ENCODE measurements at places on chromosomes 6 and 20. TPM values are rescaled to one million over a fixed set of nuclear protein-coding genes. Genes with fewer than 3 reads are reported as not detected.

TMEM151B gene
- total RNA-seq = not detected

CLIC5 gene
- total RNA-seq = 0.20 TPM

DNA sequence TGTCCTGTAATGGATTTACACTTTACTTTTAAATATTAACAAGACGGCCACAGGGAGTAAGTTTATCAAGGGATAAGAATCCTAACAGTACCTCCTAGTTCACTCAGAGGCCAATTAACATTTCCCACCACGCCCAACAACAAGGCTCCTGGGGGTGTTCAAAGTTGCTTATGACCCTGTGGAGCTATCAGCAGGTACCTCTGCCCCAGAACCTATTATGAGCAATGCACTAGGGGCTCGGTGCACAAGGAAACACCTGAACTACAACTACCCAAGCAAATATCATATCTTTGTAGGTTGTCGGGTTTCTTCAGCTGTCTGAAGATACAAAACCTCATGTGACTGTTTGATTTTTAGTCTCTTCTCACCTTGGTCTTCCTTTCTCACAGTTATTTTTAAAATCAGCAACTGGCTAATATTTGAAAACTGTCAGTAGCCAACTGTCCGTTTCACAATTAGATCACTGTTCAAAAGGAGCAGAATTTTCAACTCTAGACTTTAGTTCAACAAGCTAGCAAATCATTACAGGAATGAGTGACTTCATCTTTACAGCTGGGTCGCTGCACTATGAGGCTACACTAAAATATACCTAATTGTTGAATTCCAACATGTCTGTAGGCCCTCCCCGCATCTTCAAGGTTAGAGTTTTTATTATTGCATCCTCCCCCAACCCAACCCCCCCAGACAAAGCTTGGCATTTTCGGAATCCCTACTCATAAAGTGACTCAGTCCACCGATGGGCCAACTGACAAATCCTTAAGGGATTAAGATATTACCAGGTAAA, 38.1 kb downstream of the B4GALT5 start:
- no peak for DNase-seq

DNA sequence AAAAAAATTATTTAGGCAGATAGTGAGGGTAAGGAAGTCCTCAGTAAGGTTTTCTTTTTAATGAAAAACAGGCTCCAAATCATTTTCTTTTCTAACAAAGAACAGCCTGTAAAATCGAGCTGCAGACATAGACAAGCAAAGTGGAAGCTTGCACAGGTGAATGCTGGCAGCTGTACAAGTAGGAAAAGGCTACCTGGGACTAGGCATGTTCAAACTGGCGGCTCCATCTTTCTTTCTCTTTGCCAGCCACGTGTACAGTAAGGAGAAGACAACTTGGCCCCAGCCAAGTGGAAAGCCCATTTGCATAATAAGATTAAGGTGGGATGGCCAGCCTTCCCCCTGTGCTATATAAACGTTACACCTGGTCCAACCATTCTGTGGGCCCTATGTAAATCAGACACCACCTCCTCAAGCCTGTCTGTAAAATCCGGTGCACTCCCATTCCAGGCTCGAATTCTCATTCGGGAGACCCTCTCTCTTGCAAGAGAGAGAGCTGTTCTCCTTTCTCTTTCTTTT, 27.0 kb upstream of the SLC2A12 start:
- no peak for DNase-seq

KIAA1755 gene
- total RNA-seq = not detected

DNA sequence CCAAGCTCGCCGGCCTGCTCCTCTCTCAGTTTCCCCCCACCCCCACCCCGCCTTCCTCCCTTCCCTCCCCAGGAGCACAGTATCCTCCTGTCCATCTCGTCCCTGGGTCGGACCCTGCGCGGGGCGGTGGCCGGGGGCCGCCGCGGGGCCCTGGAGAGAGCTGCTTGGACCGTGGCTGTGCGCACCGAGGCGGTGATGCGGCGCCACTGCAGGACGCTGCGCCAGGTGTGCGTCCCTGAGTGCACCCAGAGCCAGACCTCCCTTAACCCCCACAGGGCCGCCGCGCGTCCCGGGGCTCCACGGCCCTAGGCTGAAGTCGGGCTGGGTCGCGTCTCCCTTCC, 2.2 kb downstream of the C20orf204 start:
- DNase-seq = peak; percentile 13

SALL4 gene
- 1.9 TPM for total RNA-seq

DNA sequence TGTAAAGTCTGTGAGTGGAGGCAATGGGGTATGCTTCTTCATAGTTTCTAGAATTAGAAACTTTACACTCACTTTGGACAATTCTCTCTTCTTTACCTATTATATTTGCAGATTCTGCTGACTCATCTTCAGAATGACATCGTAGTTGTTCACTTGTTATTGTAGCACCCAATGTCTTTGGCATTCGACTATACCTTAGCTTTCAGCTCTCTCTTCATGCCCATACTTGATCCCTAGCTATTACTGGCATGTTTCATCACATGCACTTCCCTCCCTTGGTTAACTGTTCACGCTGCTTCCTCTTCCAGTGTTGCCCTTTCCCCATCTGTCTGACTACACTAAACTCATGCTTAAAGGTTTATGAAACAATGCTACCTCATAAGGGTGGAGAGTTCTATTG, 298.1 kb upstream of the TCF21 start:
- DNase-seq = no peak

DNA sequence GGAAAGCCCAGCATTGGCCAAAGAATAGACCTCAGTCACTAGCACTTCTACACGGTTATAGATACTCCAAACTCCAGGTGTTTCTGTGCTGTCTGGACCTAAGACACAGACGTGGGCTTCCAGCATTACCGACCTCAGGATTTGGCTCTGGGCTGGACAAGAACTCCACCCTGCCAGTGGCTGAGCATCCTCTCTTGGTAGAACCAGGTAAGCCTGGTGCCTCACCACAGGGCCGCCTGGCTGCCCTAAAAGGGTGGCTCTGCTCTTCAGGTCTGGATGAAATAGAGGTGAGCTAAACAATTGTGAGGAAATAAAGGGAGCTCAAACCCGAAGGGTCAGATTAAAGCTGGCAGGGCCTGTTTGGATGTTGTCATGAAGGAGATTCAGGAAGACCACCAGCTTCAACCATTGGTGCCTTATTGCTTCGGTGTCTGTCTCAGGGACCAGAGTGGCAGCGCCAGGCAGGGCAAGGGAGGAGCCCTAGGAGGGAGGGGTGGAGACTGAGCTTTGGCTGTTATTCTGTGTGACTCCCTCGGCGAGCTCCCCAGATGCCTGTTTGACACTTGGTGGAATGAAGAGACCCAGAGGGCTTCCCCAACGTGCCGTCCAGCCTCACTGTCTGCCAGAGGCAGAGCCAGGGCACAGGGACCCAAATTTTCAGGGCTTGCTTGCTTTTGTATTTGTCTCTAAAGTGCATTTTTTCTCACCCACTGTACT, 8.6 kb downstream of the SYNDIG1 start:
- no peak for DNase-seq

CYP24A1 gene
- total RNA-seq = 267 TPM
